Cortex of kidney (tissue), 1 donor: ENCODE measurements at places on chromosomes 6 and 20.

- no peak for DNase-seq
These were observed 10.9 kb downstream of the ITPR3 start for GRCh38 chr6:33631971-33632557.

GRCh38 chr6:150368762-150369161, at the start of gene IYD:
Gene IYD (plus strand): TSS chr6:150369012. CDS start chr6:150369032, 20 bp downstream.
- no peak for DNase-seq

- no peak for DNase-seq
These were observed 1224.0 kb upstream of the ADGRB3 start for GRCh38 chr6:67411036-67411435.

- no peak for DNase-seq
These were observed 25.4 kb downstream of the PTGIS start for GRCh38 chr20:49542514-49542991.

GRCh38 chr6:150029749-150030148, 4.4 kb upstream of the RAET1L start:
- DNase-seq, result no peak

DNA sequence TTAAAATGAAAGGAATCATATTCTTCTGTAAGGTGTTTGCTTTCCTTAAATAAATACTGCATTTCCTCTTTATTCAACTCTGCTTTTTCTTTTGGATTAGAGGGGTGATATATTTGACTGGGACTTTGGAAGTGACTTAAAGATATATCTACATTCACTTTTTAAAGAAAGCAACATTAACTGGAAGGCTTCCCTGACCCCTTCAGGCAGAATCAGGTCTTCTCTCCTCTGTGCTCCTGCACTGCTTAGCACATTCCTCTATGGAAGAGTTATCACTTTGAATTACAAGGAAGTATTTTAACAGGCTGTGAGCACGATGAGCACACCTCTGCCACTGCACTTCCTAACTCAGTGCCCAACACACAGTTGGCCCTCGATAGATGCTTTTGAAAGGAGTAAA, 59.2 kb upstream of the POU3F2 start:
- DNase-seq, result no peak

- no peak for DNase-seq
These were observed 196.9 kb upstream of the RREB1 start for GRCh38 chr6:6910734-6911295.
